ENCODE measurements at places on chromosomes 16 and 17.

- DNase-seq, result no peak
Observed at GRCh38 chr17:81703747-81704654, 834 bp downstream of the MRPL12 start.

DNA sequence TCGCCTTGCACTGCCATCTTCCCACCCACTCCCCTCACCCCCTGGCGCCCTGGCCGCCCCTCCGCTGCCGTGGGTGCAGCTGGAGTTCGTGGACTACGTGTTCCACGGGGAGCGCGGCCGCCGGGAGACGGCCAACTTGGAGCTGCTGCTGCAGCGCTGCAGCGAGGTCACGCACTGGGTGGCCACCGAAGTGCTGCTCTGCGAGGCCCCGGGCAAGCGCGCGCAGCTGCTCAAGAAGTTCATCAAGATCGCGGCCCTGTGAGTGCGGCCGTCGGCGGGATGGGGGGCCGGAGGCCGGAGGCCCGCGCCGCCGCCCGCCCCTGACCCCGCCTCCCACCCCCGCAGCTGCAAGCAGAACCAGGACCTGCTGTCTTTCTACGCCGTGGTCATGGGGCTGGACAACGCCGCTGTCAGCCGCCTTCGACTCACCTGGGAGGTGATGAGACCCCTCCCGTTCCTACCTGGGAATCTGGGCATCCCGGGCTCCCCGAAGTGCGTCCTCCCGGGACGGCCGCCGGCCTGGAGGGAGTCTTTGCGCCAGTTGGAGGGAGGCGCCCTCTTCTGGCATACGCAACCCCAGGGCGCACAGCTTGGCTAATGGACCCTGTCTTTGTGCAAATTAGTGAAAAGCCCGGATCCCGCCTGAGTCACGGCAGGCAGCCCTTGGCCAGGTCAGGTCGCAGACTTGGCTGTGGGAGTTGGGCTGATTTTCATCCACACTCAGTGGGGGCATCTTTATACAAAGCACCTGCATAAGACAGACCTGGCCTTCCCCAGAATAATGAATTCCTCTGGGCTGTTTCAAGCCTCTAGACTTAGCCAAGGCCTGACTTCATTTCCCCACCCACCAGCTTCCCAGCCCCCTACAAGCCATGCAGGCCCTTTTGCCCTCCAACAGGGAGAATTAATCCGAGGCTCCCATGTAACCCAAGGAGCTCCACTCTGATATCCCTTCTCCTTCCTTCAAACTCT lies 14.3 kb downstream of the RAPGEFL1 start:
- DNase-seq, result peak; percentile 63

GRCh38 chr16:23059433-23059832 lies 89.8 kb downstream of the USP31 start:
- no peak for DNase-seq

GRCh38 chr17:82497483-82498405 lies 21.8 kb upstream of the FOXK2 start:
- DNase-seq, result peak; percentile 33

DNA sequence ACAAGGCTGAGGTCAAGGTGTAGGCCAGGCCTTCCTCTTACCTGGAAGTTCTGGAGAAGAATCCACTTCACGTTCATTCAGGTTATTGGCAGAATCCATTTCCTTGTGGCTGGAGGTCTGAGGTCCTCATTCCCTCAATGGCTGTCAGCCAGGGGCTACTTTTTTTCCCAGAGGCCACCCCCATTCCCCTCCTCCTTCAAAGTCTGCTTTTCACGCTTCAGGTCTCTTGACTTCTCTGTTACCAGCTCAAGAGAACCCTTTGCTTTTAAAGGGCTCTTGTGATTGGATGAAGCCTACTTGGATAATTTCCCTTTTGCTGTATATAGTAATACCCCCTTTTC lies 55.1 kb upstream of the LGALS9 start:
- no peak for DNase-seq

GRCh38 chr16:82626791-82627261 lies at the start of gene CDH13:
Gene CDH13, plus strand, starts transcription at chr16:82626969.
- no peak for DNase-seq

DNA sequence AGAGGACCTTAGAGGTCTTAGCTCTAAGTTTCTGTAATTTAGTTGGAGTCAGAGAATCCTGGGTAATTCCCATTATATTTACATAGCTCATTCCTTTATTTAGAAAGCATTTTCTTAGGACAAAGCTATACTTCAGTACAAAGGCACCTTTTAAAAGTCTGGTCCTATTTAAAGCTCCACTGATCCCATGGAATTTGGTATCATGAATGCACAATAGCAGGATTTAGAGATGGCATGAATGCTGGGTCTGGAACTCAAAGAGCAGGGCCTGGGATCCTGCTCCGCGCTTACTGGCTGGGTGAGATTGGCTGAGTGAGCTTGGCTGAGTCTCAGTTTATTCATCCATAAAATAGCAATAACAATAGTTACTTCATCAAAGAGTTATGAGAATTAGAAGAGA lies 4.8 kb downstream of the KRT23 start:
- no peak for DNase-seq

DNA sequence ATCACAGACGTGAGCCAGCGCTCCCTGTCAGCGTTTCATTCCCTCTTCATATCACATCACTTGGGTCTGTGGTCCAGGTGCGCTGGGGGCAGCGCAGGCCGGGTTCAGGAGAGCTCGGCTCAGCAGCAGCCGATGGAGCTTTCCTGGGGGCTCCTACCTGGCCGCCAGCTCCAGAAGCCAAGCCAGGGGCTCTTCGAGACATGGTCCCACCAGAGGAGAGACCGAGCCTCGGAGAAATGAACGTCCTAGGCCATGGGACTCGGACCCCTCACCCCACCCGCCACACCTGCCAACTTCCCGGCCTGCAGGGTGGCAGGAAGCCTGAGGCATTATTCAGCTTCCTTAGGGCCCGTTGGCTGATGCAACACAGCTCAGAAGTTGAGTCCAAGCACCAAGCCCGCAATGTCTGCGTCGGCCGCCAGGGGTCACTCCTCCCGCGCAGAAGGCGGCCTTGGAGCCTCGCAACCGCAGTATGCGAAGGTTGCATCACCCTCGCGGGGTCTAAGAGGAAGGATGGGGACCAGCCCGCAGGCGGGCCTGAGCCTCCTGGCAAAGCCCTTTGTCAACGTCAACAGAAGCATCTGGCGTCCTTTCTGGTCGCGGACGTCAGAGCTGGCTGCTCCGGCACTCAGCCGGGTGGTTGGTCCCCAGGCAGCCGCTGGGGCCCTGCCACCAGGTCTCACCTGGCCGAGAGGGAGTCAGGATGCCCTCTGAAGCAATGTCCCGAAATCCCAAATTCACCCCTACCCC lies 13.2 kb upstream of the KLHDC4 start:
- peak; percentile 68 for DNase-seq

- DNase-seq, result no peak
Observed at GRCh38 chr16:57959121-57959520, 11.8 kb downstream of the CNGB1 start.

- DNase-seq, result no peak
Observed at GRCh38 chr17:50532452-50533024, at the start of gene EPN3. Gene EPN3, plus strand, starts transcription at chr17:50532735. Its CDS starts 3,822 bp downstream, at chr17:50536557.

DNA sequence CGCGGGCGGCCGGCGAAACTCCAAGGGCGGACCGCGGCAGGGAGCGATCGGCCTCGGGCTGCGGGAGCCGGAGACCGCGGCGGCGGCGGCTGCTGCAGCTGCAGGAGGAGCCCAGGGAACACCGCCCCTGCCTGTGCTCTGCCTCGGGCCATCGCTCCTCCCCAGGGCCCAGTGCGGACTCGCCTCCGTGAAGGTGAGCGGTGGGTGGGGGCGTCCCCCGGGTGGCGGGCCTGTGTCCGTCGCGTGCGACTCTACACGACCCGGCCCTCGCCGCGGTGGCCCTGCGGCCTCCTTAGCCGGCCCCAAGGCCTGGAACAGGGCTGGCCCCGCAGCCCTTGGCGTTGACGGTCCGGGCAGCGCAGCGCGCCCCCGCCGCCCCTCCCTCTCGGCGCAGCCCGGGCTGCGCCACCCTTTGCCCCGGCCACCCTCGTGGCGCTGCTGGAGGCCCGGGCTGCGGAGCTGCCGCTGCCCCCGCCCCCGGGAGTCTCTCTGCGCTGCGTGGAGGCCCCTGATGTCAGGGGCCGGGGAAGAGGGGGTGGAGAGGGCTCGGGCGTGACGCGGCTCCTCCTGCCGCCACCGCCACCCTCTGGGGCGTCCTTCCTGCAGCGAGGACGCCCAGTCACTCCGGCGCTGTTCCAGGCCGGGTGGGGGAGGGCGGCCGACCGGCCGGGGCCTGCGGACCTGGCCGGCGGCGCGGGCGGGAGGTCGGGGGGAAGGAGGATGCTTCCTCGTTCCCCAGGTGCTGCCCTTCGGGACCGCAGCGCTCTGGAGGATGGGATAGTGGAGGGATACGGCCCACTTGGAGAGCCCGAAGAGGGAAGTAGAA lies 485 bp downstream of the DYNLL2 start:
- DNase-seq, result no peak

- no peak for DNase-seq
Observed at GRCh38 chr17:29710520-29710884, 87.8 kb upstream of the CORO6 start.

All from NCI-H1105 treated with DMSO at 0.1 percent for 48 hours (cell line).